ENCODE measurements at places on chromosomes 12 and 14.

GRCh38 chr12:125284945-125285685, 219.9 kb downstream of the AACS start:
- no peak for DNase-seq

DNA sequence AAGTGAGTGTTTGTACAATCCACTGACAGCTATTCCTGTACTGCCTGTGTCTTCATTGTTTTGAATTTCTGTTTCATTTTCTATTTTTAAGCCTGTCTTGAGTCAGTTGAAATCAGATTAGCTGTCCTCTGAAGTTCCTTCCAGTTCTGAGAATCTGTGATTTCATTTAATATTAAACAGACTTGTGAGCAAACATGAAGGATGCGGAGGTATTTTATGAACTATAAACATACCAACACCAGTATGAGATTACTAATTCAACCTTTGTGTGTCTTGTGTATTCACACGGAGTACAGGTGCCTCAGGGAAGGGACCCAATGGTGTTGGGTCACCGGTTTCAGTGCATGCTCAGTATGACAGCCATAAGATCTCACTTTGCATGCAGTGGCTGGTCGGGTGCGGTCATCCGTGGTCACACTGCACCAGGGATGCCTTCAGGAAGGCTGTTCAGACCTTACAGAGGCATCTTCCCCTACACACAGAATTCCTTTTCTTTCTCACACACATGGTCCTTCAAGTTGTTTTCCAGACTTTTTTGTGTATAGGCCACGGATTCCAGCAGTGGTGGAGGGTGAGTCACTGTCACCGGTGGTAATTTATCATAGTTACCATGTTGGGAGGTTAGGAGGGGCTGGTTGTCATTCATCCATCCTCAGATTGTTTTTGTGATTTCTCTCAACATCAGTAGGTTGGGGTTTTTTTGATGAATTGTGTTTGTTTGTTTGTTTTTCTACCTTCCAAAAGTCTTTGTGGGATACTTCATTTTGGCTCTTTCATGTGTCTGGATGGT, 103.0 kb upstream of the SFSWAP start:
- DNase-seq = no peak

DNA sequence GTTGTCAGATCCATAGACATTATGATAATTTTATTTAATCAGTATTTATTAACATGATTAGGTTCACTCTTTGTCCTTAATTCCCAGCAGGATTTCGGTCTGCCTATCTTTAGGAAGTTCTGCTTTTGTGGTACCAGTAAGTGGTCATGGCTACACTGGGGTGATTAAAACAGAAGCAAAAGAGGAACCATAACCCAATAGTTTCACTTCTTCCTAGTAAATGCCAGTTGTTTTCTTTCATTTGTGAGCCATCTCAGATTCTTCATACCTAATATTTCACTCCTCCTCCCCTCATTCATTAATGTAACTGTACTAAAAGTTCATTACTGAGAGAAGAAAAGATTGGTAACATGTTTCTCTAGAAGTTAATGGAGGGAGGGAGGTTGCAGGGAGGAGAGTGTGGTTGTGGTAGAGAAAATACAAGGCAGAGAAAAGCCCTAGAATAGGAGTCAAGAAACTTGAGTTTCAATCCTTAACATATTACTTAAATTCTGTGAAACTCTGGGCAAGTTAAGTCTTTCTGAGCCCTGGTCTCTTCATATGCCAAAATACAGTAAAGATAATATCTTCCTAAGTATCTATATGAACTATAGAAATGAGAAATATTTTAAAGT, 101.2 kb downstream of the PEBP1 start:
- DNase-seq = no peak

- no peak for DNase-seq
Observed at GRCh38 chr12:3046441-3047200, 30.6 kb upstream of the TSPAN9 start.

DNA sequence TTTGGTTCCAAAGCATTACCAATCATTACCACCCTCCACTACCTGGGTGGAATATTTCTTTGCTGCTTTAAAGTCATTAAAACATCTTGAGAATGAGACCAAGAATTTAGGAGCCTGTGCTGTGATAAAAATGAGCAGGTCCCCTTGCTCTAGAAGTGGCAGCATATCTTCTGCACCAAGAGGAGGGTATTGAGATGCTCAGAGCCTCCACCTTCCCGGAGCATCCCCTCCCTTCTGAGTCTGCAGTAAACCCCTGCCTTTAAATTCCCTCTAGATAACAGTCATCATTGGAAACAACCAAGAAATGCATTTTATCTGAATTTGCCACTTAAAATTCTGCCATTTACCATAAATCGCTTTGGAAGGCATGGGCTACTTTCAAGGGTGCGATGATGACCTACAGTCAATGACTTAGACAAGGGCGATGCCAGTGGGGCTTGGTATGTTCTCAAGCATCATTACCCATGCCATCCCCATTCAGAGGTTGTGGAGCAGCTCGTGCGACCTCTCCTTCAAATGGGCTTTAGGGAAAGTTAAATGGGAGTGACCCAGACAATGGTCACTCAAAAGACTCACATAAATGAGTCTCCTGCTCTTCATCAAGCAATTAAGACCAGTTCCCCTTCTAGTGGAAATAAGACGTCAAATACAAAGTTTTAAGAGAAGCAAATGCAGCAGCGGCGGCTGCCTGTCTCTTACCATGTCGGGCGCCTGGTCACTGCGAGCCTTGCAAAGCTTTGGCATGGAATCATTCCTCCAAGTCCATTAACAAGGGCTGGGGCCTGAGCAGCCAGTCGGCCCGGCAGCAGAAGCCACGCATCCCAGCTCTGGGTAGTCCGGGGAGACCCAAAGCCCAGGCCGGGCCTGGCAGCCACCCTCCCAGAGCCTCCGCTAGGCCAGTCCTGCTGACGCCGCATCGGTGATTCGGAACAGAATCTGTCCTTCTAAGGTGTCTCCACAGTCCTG, 334.5 kb downstream of the TMEM121 start:
- DNase-seq = peak; percentile 6

- DNase-seq = no peak
Observed at GRCh38 chr14:55926007-55926406, 192.2 kb upstream of the PELI2 start.

DNA sequence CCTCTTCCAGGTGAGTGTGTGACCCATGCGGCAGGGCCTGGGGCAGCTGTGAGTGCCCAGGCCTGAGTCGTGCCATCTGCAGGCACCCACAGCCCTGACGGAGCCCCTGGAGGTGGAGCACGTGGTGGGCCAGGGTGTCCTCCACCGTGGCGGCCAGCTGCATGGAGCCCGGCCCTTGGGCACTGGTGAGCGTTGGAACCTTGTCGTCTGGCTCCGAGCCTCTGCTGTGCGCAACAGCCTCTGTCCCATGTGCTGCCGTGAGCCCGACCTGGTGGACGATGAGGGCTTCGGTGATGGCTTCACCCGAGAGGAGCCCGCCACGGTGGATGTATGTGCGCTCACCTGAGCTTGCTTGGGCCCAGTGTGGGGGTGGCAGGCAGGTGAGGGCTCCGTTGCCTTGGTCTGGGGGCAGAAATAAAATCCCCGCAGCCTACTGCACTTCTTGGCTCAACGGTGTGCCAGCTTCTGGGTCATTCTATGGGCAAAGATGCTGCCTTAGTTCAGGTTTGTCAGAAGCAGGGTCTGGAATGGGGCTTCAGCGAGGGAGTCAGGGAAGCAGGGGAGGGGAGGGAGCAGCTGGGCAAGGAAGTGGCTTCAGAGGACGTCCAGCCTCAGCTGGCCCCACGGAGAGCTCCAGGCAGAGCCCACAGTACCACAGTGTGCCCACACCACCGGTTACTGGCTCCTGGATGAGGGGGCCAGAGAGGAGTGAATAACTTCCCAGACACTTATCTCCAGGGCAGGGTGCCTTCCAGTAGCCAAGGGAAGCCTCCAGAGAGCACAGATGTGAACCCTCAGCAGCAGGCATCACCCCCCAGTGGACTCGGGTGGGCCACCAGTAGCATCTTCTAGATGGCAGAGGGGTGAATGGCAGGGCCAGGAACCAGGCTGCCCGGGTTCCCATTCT, 1.2 kb upstream of the ARL6IP4 start:
- DNase-seq = no peak

DNA sequence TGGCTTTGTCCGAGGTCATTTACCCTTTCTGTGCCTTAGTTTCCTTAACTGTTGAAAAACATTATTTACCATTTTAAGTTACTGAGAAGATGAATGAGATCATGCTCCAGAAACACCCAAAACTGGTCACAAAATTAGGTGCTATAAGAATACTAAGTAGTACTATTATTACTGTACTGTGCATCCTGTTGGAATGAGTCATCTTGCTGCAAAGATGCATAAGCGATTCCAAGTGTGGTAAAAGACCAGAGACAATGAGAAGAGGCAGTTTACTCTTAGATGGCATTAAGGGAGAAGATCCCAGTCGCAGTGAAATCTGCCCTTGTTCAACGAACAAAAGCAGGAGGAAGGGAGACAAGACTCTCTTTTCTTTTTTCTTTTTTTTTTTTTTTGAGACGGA, 4.2 kb upstream of the PLEKHA5 start:
- DNase-seq = no peak
